ENCODE measurements at places on chromosomes 1 and 21.

GRCh38 chr1:219441884-219442283 is 171.0 kb downstream of the ZC3H11B start:
- no peak for DNase-seq

GRCh38 chr1:202117898-202118371 is 4.8 kb upstream of the GPR37L1 start:
- DNase-seq: no peak

DNA sequence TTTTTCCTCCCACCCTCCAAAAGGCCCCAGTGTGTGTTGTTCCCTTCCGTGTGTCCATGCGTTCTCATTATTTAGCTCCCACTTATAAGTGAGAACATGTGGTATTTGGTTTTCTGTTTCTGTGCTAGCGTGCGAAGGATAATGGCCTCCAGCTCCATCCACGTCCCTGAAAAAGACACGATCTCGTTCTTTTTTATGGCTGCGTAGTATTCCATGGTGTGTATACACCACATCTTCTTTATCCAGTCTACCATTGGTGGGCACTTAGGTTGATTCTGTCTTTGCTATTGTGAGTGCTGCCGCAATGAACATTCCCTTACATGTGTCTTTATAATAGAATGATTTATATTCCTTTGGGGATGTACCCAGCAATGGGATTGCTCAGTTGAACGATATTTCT is 177.8 kb downstream of the ETS2 start:
- no peak for DNase-seq

GRCh38 chr1:32361674-32362473 is 411 bp downstream of the FAM229A start:
- peak; percentile 35 for DNase-seq

DNA sequence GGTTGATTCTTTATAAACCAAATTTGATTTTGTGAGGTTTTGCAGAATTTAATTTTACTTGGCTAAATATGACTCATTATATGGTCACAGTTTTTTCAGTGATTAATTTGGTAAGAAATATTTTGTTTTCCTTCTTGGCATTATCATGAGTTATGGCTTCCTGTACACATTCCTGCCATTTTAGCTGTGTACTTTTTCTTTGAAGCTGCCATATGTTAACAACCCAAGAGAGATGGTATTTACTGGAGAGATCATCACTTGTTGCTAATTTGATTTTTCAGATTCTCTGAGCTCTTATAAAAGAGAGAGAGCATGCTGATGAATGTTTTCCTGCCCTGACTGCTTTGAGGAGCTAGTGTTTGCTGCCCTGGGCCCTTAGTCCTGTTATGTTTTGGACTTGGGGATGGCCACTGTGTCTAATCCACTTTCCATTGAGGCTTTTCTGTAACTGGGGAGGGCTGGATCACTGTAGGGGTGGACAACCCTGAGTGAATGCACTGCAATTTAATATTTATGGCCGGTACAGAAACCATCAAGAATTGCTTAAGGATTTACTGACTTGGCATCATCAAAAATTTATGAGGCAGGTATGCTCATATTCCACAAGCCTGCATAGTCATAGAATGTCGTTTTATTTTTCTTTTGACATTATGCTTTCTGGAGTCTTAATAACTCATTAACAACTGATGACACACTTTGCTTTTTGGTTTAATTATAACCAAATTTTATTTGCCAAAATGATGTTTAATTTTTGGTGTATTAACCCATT is 200.9 kb downstream of the DISC1 start:
- no peak for DNase-seq

- no peak for DNase-seq
These were observed 7.4 kb downstream of the NFIA start for GRCh38 chr1:61089741-61090140.

GRCh38 chr1:101683561-101683960 is 313.2 kb downstream of the OLFM3 start:
- DNase-seq: no peak

DNA sequence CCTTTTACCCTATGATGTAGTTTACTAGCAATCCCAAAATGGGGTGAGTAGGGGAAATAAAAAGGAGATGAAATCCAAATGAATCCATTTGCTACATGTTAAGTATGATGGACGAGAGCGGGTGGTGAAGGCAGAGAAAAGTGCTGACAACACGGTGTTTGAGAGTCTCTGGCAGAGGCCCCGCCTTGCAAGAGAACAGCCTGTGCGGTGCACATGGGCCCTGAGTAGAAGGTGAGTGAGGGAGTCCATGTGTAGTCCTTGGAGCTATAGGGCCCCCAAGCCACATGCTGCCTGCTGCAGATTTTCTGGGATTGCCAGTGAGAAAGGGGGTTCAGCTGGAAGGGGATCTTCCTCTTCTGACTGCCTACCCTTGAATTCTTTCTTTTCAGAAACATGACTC is 177.1 kb downstream of the TNR start:
- no peak for DNase-seq

- DNase-seq: no peak
These were observed 71.4 kb downstream of the DIRAS3 start for GRCh38 chr1:67978890-67979516.

DNA sequence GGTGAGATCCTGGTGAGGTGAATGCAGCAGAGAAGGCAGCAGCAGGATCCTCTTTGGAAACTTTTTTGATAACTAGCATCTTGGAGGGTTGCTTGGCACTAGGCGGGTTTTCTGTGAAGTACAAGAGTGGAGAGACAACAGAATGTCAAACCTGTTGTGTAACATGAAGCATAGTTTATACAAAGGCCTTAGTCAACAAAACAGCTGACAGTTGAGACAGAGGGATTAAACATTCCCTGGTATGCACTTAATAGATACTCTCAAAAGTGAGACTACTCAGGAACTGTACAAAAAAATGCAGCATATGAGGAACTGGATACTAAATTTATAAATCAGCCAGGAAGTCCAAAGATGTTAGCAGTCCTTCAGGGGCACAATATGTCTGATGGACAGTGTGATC is 16.4 kb upstream of the CCDC17 start:
- no peak for DNase-seq

- DNase-seq: no peak
These were observed 14.1 kb upstream of the STXBP3 start for GRCh38 chr1:108732398-108732797.

GRCh38 chr1:32250893-32251716 is at the start of gene LCK:
TSS of gene LCK (plus strand) at chr1:32251265. CDS start at chr1:32274330, 23,065 bp downstream.
- no peak for DNase-seq

- no peak for DNase-seq
These were observed 2.0 kb upstream of the KCNQ4 start for GRCh38 chr1:40781608-40781971.

GRCh38 chr1:88608139-88608943 is 75.7 kb upstream of the PKN2 start:
- no peak for DNase-seq

DNA sequence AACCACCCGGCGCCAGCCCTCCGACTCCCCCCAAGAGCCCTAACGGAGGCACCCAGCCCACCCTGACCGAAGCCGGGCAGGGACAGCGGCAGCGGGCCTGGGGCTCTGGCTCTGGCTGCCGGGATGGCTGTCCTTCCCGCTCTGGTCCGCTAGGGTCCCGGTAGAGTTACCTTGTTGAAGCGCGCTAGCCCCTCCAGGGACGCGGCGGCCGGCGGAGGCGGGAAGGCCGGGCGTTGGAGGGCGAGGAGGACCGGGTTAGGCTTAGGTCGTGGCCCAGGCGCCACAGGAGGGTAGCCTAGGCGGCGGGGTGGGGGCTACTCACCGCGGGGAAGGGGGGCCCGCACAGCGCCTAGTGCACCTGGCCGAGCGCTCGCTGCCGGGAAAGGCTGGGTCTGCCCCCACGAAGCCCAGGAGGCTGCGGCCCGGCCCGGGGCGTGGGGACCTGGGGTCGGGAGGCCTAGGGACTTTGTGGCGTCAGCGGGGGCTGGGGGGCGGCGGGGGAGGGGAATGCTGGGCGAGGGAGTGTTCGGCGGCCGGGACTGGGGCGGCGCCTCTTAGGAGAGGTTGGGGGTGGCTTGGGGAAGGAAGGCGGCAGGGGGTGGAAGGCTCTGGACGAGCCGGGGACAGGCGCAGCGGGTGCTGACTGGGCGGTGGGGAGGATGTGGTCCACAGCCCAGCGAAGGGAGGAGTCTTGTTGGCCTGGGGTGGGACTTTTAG is at the start of gene TRIM17:
TSS of gene TRIM17 (minus strand) at position 645 of the 717 bp plus-strand sequence. CDS start 1,789 bp downstream, outside the sequence.
- DNase-seq: no peak

DNA sequence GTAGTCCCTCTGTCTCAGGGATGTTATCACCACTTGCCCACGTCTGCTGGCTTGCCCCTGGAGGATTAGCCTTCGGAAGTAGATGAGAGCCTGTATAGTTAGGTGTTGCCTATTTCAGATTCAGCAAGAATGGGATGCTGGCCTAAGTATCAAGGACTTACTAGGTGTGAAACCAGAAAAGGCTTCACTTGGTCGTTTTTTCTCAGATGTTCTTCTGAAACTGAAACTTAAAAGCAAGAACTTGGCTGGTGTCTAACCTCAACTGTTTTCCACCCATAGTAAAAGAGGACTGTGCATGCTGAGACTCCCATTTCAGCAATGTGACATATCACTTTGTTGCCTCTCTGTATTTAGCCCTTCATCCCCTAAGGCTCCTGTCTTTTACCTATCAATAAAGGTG is 67.0 kb upstream of the LRRC53 start:
- DNase-seq: no peak

DNA sequence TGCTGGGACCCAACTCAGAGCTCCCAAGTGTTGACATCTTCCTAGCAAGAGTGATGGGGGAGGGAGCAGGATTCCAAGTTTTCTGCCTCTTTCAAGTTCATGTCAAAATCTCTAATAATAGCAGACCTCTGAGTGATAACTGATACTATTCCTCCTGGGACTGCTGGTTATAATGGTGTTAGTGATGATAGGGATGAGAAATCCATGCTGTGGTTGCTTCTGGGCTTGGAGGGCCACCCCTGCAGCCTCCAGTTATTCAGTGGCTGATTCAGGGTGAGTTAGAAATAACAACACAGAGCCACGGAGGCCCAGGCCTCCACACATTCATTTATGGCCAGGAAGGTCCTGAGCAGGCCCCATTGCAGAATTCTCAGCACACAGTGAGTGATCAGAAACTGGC is 40.6 kb upstream of the ARTN start:
- DNase-seq: no peak

DNA sequence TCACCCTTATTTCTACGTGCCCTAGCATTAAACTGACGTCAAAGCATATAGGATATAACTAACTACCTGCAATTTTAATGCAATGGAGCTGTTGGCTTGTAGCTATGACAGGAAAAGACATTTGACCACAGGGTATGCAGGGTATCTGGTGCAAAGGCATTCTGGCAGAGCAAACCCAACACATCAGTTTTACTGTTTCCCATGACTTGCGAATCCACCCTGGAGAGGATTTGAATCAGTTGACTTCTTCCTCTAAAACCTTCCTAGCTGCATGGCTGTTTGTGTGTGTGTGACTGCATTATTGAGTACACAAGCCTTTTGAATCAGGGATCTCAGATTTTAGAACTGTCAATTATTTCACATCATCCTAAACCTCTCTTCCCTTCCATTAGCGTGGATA is 41.7 kb upstream of the SYT14 start:
- peak; percentile 78 for DNase-seq

DNA sequence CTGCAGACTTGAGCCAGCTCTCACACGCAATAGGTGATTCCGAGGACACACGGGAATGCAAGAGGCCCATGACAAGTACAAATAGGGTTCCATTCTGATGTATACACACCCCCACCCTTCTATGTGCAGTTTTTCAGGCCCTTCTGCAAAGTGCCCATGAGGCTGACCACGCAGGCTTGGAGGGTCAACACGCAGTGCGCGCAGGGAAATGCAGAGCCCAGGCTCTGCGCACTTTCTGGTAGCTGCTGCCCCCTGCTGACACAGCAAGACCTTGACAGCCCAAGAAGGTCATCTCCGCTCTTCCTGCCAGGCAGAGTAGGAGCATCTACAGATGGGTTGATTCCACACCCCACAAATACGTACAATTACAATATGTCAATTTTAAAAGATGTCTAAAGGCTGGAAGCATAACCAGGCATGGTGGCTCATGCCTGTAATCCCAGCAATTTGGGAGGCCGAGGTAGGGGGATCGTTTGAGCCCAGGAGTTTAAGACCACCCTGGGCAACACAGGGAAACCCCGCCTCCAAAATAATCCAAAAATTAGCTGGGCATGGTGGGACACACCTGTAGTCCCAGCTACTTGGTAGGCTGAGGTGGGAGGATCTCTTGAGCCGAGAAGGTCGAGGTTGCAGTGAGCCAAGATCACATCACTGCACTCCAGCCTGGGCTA is 18.5 kb downstream of the SH3BP5L start:
- DNase-seq: no peak

GRCh38 chr1:87599569-87599968 is 270.9 kb downstream of the LMO4 start:
- no peak for DNase-seq

DNA sequence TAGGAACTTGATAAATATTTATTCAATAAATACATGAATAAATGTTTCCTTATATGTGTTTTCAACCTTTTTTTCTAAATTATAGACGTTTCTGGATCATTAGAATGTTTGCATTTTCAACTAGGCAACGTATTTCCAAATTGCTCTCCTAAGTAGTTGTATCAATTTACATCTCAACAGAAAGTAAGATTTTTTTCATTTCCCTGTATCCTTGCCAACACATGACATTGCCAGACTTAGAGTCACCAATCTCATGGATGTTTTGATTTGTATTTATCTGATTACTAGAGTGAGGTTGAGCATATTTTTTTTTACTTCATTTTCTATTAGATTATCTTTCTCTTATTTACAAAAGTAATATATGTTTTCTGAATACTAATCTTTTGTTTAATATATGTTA is 22.2 kb upstream of the SMG7 start:
- DNase-seq: peak; percentile 52

DNA sequence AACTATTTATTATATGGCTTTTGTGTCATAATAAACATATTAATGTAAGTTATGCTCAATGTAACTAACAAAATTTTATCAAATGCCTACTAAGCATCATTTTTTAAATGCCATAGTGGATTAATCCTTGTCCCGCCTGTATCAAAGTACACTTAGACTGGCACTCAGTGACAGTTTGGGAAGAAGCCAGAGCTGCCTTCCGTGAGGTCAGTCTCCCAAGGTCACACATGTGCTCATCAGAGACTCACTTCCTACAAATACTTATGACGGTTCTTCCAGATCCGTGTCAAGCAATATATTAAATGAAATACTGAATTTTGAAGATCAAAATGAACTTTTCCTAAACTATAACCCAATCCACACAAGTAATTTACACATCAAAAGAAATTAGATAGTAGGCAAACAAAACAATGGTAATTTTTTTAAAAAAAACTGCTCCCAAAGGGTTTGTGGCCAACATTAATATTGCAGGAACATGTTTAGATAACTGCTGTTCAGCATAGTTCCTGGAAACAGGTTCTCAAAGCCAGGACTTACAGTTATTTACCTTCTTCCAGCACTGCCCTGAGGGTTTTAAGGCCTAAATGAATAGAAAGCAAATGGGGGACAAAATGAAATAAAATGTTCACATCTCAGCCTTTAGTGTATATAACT is 27.2 kb downstream of the WLS start:
- DNase-seq: no peak

GRCh38 chr1:74197255-74197654 is 721 bp downstream of the LRRIQ3 start:
- DNase-seq: no peak

- no peak for DNase-seq
These were observed 335.7 kb upstream of the GREM2 start for GRCh38 chr1:240947438-240948224.

All from PC-9 (cell line).